ENCODE measurements at places on chromosomes 12 and 14.
A peak's percentile ranks its signal among the peaks of the same experiment; 100 is the strongest.

DNA sequence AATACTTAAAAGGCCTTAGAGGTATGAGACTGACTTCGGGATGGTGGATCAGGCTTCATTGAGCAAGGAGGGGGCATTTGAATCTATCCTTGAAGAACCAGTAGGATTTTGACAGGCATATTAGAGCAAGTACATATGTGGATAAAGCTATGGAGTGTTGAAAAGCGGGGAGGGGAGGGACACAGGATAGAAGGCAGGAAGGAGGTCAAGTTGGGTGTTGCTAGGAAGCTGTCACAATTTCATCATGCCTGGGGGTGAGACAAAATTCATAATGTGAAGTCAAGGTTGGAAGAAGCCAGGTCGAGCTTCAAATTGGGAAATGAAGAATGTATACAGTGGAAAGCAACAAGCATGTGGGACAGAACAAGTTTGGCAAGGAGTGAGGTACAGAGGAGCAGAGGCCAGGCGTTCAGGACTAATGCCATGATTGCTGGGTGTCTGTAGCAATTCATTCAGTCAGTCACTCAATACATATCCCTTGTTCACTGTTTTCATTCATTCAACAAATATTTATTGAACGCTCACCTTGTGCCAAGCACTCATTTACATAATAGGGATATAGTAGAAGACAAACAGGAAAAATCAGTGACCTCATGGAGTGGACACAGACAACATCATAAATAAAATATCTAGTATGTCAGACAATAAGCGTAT is 58.3 kb upstream of the LTA4H start:
- no peak for DNase-seq

DNA sequence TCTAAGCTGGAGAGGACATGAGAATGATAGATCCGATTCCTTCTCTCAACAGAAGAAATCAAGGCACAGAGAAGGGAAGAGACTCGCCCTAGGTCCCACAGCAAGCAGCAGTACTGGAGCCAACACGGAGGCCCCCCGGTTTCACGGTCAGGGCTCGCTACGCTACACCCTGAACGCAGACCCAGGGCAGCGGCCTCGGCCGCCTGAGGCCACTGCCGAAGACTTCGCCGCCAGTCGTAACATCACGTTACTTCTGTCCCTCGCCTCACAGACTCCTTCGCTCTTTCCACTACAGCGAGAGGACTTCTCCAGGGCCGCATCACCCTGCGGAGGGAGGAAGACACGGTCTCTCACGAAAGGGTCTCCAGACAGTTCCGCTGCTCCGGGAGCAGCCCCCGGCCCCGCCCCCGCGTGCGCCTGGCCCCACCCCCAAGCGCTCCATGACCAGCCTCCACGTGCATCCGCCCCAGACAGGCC is 411 bp upstream of the DCAF4 start:
- no peak for DNase-seq

DNA sequence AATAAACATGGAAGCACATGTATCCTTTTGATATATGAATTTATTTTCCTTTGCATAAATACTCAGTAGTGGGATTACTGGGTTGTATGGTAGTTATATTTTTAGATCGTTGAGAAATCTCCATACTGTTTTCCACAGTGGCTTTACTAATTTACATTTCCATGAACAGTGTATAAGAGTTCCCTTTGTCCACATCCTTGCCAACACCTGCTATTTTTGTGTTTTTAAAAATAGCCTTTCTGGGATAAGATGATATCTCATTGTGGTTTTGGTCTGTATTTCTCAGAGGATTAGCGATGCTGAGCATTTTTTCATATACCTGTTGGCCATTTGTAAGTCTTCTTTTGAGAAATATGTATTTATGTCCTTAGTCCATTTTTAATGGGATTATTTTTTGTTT is 329.2 kb upstream of the KITLG start:
- no peak for DNase-seq

DNA sequence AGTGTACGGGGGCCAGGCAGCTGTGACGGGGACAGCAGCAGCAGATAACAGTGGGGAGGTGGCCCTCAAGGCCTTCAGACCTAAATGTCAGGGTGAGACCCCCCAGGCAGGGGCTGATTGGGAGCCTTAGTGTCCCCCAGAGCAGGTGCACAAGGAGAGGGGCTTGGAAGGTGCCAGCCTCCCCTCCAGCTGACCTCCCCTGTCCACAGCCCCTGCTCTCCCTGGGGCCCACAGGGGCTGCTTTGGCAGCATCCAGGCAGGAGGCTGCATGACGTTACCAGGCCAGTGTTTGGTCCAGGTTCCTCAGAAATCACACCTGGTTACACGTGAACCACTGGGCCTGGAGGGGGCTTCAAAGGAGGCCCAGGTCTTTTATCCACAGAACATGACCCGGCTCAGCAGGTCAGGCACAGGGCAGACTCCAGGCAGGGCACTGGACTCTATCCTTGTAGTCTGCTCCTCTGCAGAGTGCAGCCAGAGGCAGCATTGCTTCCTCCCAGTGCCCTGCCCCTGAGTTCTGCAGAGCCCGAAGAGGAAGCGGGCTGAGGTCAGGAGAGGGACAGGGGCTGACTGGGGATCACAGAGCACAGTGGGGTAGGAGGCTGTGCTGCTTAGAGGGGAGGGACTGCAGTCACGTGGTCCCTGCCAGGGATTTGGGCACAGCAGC is 2.6 kb upstream of the TRMT61A start:
- DNase-seq = no peak

DNA sequence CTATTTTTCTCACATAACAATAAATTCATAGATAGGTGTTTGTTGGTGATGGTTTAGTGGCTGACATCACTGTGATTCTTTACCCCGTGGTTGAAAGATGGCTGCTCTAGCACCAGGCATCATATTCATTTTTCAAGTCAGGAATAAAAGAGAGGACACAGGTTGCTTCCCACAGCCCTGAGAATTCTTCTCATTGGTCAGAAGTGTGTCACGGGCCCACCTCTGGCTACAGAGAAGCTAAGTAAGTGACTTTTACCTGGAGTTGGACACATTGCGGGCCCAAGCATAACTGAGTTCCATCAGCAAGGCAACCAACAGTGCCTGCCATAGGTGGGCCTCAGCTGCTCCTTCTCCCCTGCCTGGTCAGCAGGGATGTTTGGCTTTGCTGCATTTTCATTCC is 27.6 kb upstream of the FGF23 start:
- DNase-seq = no peak

DNA sequence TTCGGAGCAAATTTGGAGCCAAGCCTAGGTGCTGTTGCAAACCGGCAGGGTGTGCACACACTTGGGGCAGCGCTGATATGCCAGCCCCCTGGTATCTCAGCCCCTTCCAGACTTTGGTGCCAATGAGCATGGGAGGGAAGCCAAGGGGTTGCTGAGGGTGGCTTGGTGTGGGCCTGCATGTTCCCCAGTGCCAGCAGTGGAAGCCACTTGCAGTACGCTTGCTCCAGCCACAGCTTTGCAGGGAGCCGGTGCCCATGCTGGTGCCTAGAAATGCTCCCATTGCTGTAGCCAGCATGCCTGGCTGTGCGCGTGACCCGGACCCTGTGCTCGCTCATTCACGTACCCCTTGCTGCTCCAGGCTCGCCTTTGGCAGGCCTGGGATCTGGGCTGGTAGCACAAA is 67.1 kb upstream of the DNM1L start:
- no peak for DNase-seq

DNA sequence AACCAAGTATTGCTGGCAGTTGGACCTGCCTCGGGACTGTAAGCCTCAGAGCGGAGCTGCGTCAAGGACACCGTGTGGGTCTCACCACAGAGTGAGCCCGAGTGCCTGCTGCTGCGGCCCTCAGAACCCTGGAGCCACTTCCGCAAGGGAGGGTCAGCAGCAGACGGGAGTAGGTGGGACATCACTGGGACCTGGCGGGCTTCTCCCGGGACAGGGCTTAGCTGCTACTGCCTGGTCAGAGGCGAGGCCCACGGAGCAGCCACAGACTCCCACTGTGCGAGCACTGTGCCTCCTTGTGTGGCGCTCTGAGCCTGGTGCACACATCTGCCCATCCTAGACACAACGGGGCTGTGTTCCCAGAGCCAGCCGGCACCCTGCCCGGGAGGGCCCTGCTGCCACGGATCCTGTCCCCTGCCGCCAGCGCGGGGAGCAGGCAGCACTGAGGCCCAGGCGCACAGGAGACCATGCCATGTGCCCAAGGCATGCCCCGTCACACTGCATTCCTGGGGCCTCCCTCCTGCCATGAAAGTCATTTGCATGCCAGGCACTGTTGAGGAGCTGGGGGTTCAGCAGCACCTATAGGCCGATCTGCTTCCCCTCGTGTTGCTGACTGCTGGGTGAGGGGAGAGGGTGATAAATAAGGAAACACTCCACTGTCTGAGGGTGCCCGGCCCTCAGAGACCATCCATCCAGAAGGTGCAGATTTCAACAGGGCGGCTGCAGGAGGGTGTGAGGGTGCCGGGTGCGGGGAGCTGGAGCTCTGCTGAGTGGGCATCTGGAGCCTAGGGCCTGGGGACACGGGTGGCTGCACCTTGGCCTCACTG is 10.0 kb downstream of the HIP1R start:
- DNase-seq = no peak

DNA sequence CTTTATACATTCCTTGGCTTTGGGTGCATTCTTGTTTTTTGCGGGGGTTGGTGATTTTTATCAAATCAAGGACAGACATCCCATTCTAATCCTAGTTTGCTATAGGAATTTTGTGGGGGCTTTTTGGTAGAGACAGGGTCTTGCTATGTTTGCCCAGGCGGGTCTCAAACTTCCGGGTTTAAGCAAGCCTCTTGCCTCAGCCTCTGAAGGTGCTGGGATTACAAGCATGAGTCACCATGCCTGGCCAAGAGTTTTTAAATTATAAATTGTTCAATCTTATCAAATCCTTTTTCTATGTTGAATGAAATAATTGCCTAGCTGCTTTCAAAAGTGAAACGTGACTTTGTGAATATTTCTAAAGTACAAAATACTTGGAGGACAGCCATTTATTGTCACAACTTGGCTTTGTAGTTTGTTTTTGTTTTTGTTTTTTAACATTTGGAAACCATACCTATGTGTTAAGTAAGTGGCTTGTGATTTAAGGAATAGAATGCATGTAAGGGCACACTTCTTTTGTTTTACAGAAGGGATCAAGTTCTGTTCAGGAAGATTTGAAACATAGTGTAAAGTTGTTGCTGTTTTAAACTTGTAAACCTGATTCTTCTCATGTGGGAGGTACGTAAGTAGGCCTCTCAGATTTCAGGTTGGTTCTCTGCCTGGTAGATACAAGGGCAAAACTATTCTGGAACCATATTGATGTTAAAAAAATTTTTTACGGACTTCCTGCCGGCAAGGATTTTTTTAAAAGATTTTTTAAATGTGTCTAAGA is 13.4 kb downstream of the MARK3 start:
- no peak for DNase-seq

DNA sequence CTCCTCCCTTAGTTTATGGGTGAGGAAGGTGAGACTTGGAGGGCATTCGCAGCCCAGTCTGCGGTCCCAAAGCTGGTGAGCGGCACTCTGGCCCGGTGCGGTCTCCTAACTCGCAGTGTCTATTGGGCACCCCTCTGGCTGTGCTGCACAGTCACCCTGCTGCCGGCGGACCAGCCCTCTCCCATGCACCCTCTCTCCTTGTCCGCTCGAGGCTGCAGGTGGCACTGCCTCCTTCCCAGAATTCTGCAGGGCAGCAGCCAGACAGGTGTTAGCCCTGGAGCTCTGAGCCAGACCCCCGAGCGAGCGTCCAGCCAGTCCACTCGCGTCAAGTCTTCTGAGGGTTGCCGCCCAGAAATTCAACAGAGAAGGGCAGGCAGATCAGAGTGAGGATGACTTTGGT is 56.8 kb upstream of the DYNC1H1 start:
- DNase-seq = no peak

GRCh38 chr12:3989218-3989550 is 116.0 kb upstream of the PARP11 start:
- no peak for DNase-seq

DNA sequence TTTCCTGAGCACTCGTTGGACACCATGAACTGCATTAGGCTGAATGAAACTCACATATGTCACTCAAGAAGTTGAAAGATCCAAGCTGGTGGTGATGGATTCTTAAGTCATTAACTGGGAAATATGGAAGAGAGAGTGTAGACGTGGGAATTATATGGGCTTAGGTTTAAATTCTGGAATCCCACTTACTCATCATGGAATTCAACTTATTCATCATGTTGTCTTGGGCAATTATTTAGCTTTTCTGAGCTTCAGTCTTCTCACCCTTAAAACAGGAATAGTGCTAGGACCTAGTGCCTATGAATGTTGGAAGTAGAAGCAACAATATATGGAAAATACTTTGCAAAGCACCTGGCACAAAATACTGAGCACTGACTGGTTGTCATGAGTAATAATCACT is 292.4 kb upstream of the TBX3 start:
- no peak for DNase-seq

GRCh38 chr14:72213424-72213823 is 281.2 kb downstream of the RGS6 start:
- DNase-seq = no peak

GRCh38 chr12:39341761-39342160 is 101.2 kb downstream of the KIF21A start:
- DNase-seq = no peak

DNA sequence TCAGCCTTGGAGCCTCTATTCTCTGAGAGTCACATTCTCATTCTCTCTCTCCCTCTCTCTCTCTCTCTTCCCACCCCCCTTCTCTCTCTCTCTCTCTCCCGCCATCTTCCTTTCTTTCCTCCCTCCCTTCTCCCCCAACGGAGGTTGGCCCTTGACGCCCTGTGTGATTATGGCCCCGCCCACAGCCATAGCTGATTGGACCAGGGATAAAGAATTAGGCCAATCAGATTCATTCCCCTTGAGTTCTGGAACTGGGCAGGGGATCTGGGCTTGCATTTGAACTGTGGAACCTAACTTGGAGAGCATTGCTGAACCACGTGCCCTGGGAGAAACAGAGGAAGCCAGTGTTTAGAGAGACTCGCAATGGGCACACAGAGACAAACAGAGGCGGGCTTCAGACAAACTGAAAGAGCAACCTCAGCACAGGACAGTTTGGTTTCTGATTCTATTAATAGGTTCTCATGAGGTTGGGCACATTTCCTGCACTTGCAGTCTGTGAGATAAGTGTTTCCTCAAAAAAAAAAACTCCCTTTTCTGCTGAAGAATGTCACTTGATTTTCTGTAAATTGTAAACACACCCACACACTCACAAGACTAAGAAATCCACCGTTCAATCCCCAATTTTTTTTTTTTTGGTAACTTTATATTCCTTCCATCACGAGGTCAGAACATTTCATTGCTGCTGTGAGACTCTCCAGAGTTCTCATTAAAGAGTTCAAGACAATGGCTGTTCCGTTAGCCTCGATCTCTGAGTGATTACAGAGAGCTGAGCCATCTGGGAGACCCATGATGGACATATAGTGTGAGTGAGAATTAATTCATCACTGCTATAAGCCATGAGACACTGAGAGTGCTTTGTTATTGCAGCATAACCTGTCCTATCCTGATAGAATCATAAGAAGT is 3.5 kb upstream of the P2RX7 start:
- DNase-seq = peak; percentile 68

All from activated T-helper 1 cell treated with anti-CD3 and anti-CD28 coated beads, Interleukin-2, amount 50 U/mL, for 16 hours (primary cell).